Sigmoid colon (tissue), 7 donors: ENCODE measurements at places on chromosomes 4 and X.

DNA sequence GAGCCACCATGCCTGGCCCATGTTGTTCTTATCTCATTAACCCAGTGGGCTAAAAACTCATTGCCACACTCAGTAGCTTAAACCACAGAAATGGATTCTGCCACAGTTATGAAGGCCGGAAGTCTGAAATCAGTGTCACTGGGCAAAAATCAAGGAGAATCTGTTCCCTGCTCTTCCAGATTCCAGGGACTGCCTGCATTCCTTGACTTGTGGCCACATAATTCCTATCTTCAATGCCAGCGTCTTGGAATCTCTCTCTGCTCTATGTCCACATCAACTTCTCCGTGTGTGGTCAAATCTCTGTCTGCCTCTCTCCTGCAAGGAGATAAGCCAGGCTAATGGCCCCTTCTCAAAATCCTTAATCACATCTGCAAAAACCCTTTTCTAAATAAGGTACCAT lies 4.1 kb upstream of the WFS1 start:
- DNase-seq = no peak

GRCh38 chrX:155108427-155108826 lies 37.1 kb downstream of the BRCC3 start:
- no peak for DNase-seq

DNA sequence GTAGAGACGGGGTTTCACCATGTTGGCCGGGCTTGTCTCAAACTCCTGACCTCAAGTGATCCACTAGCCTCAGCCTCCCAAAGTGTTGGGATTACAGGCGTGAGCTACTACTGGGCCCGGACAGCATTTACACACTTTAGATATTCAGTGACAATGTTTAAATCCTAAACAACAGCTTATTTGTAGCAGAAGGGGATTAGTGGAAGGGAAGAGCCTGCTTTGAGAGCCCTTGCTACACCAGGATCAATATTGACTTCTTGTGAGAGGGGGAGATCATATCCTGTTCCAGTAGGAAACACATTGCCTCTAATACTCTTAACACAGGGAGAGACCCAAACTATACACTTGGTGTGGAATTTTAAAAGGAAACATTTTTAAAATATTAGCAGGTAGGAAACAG lies 7.1 kb downstream of the MGST2 start:
- DNase-seq = no peak

GRCh38 chr4:166324321-166324720 lies 451.3 kb downstream of the TLL1 start:
- DNase-seq = no peak

- DNase-seq = no peak
These were observed 87.5 kb upstream of the UXT start for GRCh38 chrX:47746446-47746845.

- DNase-seq = no peak
These were observed 105.2 kb downstream of the RNF150 start for GRCh38 chr4:141028024-141028529.

- peak; percentile 85 for DNase-seq
These were observed 895 bp downstream of the USP51 start for GRCh38 chrX:55488593-55489313.

DNA sequence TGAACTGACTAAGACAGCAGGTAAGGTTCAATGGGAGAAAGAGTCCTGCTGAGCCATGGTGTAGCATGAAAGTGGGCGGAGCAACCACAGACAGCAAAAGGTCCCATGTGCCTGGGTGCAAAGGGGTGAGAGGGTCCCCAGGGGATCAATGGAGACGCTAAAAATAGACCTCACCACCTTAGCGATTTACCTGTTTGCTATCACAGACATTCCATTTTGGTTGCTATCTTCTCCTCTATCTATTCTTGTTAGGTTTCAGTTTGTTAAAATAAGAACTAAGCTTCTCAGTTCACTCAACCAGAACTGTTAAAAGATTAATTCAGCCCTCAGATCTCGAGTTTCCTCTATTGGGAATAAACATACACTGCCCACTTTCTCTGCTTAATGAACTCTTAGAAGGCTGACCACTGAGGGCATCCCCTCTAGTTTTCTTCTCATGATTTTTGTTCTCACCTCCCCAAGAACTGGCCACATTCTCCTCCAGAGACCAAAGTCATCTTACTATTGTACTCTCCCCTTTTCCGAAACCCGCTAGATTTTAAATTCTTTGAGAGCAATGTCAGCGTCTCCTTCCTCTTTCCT lies 136.7 kb downstream of the PARM1 start:
- DNase-seq = no peak

- no peak for DNase-seq
These were observed 209.2 kb downstream of the ADAM29 start for GRCh38 chr4:175127314-175127713.

DNA sequence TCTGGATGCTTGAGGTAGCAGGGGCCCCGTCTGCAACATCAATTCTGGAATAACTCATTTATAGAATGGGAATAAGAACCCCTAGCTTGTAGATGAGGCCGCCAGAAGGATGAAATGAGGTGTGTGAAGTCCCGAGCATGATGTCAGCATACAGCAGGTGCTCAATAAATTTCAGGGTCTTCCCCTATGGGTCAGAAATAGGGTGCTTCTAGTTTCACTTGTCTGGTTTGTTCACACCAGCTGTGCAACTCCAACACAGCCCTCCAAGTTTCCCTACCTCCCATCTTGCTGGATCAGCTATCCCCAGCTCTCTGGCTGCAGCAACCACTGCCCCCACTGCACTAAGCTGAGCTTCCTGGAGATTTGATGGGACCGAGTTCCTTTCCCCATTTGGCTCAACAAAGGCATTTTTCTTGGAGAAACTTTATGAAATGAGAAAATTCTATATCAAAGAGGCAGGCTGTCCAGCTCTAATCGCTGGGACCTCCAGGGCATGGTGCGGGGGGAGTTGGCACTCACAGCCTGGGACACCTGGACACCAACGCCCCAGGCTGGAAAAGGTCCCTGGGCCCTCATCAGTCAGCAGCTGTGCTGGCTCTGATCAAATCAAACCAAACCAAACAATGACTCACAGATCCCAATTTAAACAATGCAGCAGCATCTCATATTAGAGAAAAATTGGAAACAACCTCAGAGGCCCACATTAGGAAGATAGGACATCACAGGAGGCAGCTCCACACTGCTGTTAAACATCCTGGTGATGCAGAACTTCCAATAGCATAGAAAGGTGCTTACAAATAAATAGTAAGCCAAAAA lies 13.3 kb downstream of the SLC2A9 start:
- DNase-seq = no peak

GRCh38 chr4:142959173-142959572 lies 113.1 kb upstream of the INPP4B start:
- no peak for DNase-seq
